Glutamatergic neuron (in vitro differentiated cells): ENCODE measurements at places on chromosomes 12 and 14. TPM values are rescaled to one million over a fixed set of nuclear protein-coding genes. Genes with fewer than 3 reads are reported as not detected.
A peak's percentile ranks its signal among the peaks of the same experiment; 100 is the strongest.

DCTN2 gene
- 484 TPM for total RNA-seq

DNA sequence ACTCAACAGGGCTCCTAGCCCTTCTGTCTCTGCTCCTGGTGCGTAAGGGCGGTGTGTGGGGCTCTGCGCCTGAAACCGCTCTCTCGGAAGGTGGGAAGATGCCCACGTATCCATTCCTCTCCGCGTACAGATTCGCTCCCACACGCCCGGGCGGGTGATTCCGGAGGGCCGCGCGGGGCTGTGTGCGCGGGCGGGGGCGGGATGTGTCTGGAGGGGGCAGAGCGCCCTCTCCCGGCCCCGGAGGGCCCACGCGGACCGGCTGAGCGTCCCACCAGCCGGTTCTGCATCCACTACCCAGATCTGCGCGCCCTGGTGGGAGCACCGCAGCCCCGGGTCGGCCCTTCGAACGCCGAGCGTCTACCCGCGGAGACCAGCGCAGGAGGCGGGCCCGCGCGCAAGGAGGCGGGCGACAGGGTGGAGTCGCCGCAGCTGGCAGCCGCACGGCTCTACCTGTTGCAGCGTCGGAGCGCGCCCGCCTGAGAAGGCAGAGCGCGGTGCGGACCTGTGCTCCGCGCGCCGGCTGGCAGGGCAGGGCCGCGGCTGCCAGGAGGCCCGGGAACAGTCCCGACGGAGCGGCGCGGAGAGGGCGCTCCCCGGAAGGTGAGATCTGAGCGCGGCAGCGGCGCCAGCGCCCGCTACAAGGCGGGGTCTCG is 1.4 kb upstream of the KCNK13 start:
- peak; percentile 66 for DNase-seq
- H3K27ac ChIP-seq = no peak overlapping the region
- peak overlapping the region; percentile 78 for H3K4me3 ChIP-seq
- peaks cover 16% of the 10 kb centered on the region for H3K36me3 ChIP-seq
- peaks cover 4% of the 10 kb centered on the region for H3K4me1 ChIP-seq

DNA sequence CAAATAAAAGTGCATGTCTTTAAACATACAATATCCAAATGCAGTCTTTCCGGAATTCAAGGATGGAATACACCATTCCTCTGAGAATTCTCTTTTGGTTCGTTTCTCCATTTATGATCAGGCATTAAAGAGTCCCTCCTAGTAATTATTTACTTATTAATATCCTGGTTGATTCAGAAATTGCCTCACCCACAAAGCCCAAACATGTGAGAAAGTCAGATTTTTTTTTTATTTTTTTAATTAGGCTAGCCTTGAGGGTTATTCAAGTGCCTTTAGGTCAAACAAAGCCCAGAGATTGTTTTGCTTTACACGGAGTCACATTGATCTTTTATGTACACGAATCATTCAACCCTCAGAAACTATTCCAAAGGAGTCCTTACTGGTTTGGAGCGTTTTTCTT is 6.4 kb upstream of the TSPAN8 start:
- no peak overlapping the region for H3K27ac ChIP-seq
- H3K27me3 ChIP-seq = peaks cover 2% of the 10 kb centered on the region
- H3K4me1 ChIP-seq = peaks cover 14% of the 10 kb centered on the region
- DNase-seq = no peak

- peak; percentile 59 for DNase-seq
- peaks cover 20% of the 10 kb centered on the region for H3K4me1 ChIP-seq
- peak overlapping the region; percentile 75 for H3K4me3 ChIP-seq
- H3K36me3 ChIP-seq = no peaks in the 10 kb centered on the region
- H3K27me3 ChIP-seq = peaks cover 14% of the 10 kb centered on the region
Measured at GRCh38 chr12:113092607-113093408, 36.3 kb downstream of the DTX1 start.

- peaks cover 19% of the 10 kb centered on the region for H3K4me1 ChIP-seq
- peaks cover 8% of the 10 kb centered on the region for H3K27me3 ChIP-seq
- H3K36me3 ChIP-seq = no peaks in the 10 kb centered on the region
- peak overlapping the region; percentile 64 for H3K4me3 ChIP-seq
Measured at GRCh38 chr12:6570264-6570887, 2.3 kb upstream of the NOP2 start.

- peaks cover 15% of the 10 kb centered on the region for H3K27me3 ChIP-seq
- peaks cover 25% of the 10 kb centered on the region for H3K4me1 ChIP-seq
- no peak for DNase-seq
- no peaks in the 10 kb centered on the region for H3K36me3 ChIP-seq
Measured at GRCh38 chr14:23559926-23560520, 4.0 kb downstream of the THTPA start.

RIPK3 gene
- not detected for total RNA-seq

DNA sequence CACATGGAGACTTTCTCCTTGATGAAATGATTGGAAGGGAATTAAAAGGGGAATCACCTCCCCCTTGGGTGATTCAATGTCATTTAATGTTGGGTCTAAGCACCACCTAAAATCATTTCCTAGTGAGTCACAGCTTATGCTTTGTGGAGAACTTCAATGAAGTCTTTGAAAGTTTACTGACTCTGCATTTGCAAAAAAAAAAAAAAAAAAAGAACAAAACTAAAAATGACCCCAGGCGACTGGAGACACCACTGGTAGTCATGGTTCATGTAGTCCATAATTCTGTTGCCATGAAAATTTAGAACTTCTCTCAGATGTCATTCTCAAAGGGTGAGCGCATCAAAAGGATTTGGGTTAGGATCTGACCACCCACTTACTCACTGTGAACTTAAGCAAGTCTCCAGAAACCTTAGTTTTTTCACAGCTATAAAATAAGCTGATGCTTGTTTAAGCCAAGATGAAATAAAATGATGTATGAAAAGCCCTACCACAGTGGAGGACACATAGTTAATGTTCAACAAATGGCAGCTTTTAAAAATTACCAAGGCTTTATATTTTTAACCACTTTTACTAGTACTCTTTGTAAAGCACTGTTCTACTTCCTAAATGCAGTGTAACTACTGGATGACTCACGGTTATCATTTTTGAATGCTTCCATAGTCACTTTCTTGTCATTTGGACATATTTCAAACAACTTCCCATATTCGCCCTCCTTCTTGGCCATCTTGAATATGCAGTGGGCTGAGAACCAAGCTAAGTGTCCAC is 18.1 kb upstream of the KSR2 start:
- DNase-seq = no peak
- no peak overlapping the region for H3K4me3 ChIP-seq
- H3K27ac ChIP-seq = no peak overlapping the region
- no peaks in the 10 kb centered on the region for H3K4me1 ChIP-seq
- H3K36me3 ChIP-seq = no peaks in the 10 kb centered on the region

TIMELESS gene
- 17.9 TPM for total RNA-seq

DNA sequence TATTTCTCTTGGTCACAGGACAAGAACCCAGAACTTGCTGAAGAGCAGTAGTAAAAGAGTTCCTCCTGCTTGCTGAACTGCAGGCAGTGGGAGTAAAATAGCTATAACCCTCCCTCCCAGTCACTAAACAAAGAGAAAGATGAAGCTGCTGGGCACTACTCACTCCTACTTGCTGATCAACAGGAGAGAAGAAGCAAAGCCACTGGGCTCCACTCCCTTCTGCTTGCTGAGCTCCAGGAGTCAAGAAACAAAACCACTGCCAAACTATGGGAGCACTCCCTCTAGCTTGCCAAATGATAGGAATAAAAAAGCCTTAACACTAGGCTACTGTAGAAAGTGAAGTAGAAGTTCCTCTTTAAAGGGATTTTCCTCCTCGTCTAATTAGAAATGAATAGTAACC is 155.3 kb downstream of the RASSF9 start:
- H3K27ac ChIP-seq = no peak overlapping the region
- DNase-seq = no peak
- H3K27me3 ChIP-seq = no peaks in the 10 kb centered on the region
- no peaks in the 10 kb centered on the region for H3K4me1 ChIP-seq
- H3K4me3 ChIP-seq = no peak overlapping the region

DNA sequence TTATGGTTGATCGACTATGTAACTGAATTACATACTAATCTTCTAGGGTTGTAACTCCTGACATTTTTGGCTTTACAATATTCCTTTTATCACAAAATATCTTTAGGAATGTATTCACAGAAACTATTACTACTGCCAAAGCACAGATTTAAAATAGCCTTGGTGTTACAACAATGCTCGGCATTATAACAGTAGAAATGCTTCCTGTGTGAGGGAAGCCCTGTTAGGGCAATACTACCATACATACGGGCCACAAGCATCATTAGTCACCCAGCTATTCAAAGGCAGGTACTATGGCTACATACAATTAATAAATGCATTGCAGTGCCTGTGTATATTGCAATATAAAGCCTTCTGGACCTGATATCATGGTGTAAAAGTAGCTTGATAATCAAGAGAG is 517.8 kb downstream of the C12orf50 start:
- H3K27ac ChIP-seq = no peak overlapping the region
- no peaks in the 10 kb centered on the region for H3K4me1 ChIP-seq
- no peaks in the 10 kb centered on the region for H3K36me3 ChIP-seq
- H3K27me3 ChIP-seq = no peaks in the 10 kb centered on the region
